ENCODE measurements at places on chromosomes 16 and 17. TPM values are rescaled to one million over a fixed set of nuclear protein-coding genes. Genes with fewer than 3 reads are reported as not detected.

NPIPB9 gene
- 3.5 TPM for total RNA-seq

FOXL1 gene
- total RNA-seq: 0.81 TPM

CA4 gene
- 73.1 TPM for total RNA-seq

CCL17 gene
- 15.5 TPM for total RNA-seq

KRT12 gene
- total RNA-seq: not detected

CCL16 gene
- 0.58 TPM for total RNA-seq

KRT32 gene
- total RNA-seq: not detected

TAT gene
- not detected for total RNA-seq

POLG2 gene
- total RNA-seq: 12.6 TPM

P3H4 gene
- 9.5 TPM for total RNA-seq

HOXB2 gene
- 11.0 TPM for total RNA-seq

KLHL10 gene
- 0.29 TPM for total RNA-seq

TPSAB1 gene
- 122 TPM for total RNA-seq

GPR142 gene
- not detected for total RNA-seq

METRNL gene
- total RNA-seq: 79.9 TPM

CARD14 gene
- 1.1 TPM for total RNA-seq

FOXJ1 gene
- total RNA-seq: 2.9 TPM

OR1A1 gene
- total RNA-seq: not detected

MAF gene
- total RNA-seq: 66.4 TPM

TMEM220 gene
- total RNA-seq: 10.5 TPM

CHST5 gene
- not detected for total RNA-seq

GSPT1 gene
- 106 TPM for total RNA-seq

CEP295NL gene
- total RNA-seq: 4.2 TPM
